Esophagus squamous epithelium (tissue), 5 donors: ENCODE measurements at places on chromosomes 1 and 21. TPM values are rescaled to one million over a fixed set of nuclear protein-coding genes. Genes with fewer than 3 reads are reported as not detected.

The SYT2 gene
- total RNA-seq: not detected

GRCh38 chr1:224481601-224482000 lies 47.0 kb upstream of the WDR26 start:
- no peaks in the 10 kb centered on the region for H3K27me3 ChIP-seq
- H3K4me1 ChIP-seq: no peaks in the 10 kb centered on the region
- DNase-seq: no peak
- peak overlapping the region; percentile 8 for H3K27ac ChIP-seq

DNA sequence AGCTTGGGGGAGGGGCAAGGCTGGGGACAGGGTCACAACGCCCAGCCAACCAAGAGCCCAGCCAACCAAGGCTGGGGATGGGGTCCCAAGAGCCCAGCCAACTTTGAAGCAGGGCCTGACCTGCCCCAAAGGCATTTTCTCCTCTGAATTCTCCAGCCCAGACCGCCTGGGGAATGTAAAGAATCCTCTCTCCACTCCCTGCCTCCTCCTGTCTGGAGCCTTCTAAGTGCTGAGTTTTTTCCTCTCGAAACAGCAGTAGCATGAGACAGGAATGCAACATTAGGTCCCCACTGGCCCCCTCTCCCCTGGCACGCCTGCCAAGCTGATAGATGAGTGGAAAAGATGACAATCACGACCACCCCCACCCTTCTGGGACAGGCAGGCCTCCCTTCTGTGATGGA lies 17.0 kb downstream of the C1orf198 start:
- H3K27me3 ChIP-seq: no peaks in the 10 kb centered on the region
- H3K36me3 ChIP-seq: no peaks in the 10 kb centered on the region
- H3K4me3 ChIP-seq: no peak overlapping the region

- H3K27me3 ChIP-seq: no peaks in the 10 kb centered on the region
- H3K27ac ChIP-seq: no peak overlapping the region
- no peak for DNase-seq
- no peaks in the 10 kb centered on the region for H3K36me3 ChIP-seq
Measured at GRCh38 chr1:168057921-168058320, 78.8 kb downstream of the GPR161 start.

The CFHR4 gene
- total RNA-seq: not detected

DNA sequence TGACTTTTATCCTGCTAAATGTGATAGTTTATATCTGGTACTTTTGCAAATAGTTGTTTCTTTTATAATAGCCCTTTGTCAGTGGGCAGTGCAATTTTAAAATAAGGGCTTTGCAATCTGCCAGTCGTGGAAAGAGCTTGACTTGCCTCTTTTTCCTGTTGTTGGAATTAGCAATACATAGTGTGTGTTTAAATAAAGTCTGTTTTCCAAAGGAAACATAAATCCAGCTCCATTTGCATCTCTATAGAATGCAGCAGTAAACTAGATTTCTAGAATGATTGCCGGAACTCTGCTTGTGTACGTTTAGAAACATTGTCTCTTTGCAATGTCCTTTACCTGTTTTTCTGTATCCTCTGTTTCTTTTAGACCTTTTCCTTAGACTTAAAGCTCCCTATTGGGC lies 33.1 kb downstream of the GABPA start:
- no peaks in the 10 kb centered on the region for H3K27me3 ChIP-seq
- H3K4me1 ChIP-seq: no peaks in the 10 kb centered on the region
- no peak for DNase-seq

DNA sequence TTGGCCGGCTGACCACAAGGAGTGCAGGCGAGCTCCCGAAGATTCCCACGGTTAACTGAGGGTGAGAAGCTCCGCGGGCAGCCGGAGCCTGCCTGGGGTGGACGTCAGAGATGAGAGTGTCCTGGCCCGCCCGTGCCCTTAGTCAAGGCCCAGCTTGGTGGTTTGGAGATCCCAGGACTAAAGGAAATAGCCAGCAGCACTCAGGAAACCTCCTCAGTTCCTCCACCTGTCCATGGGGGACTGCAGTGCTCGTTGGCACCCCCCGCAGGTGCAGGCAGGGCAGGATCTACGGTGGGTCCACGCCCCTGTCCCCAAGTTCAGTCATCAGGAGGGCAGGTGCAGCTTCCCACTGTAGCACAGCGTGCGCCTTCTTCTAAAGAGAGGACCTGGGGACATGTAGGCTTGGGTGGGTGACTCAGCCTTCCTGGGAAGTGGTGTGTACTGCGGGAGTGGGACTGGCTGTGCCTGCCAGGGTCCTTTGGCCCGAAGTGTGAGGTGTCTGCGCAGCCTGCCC lies 32.5 kb downstream of the SLX9 start:
- H3K4me3 ChIP-seq: no peak overlapping the region
- peaks cover 82% of the 10 kb centered on the region for H3K36me3 ChIP-seq
- H3K4me1 ChIP-seq: peaks cover 5% of the 10 kb centered on the region
- DNase-seq: no peak
- no peak overlapping the region for H3K27ac ChIP-seq
- no peaks in the 10 kb centered on the region for H3K27me3 ChIP-seq

DNA sequence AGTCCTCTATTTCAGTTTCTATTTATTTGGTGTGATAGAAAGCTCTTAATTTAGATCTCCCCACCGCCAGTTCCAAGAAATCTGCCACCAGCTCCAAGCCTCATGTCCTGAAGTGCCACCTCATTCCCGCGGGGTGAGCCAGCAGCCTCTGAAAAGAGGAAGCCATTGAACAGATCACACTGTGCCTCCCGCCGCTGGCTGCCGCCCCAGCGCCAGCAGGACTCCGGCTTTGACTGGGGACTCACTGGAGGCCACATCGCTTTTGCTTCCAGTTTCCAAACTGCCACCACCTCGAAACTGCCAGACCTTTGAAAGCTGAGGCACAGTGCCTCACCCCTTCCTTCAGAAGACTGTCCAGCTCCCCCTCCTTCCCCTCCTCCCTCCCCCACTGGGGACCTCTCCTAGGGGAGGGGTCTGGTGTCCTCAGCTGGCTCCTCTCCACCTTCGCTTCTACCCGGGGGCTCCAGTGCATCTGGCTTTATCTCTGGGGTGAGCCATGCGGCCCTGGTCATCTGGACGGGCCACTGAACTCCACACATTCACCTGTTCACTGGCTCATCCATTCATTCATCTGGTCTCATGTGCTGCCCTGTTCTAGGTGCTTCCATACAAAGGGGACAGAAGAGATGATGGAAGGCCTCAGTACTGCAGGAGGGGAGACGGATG lies 58.9 kb downstream of the VPS26C start:
- no peak for DNase-seq
- peaks cover 6% of the 10 kb centered on the region for H3K4me1 ChIP-seq
- peak overlapping the region; percentile 25 for H3K27ac ChIP-seq

GRCh38 chr1:95578462-95578861 lies 344.5 kb downstream of the RWDD3 start:
- DNase-seq: no peak
- no peak overlapping the region for H3K27ac ChIP-seq
- no peak overlapping the region for H3K4me3 ChIP-seq
- H3K27me3 ChIP-seq: no peaks in the 10 kb centered on the region

The CTH gene
- 3.2 TPM for total RNA-seq

The CD52 gene
- 22.1 TPM for total RNA-seq

The SLAMF8 gene
- total RNA-seq: 9.0 TPM

GRCh38 chr1:241470908-241471590 lies 48.5 kb downstream of the FH start:
- no peaks in the 10 kb centered on the region for H3K4me1 ChIP-seq
- no peaks in the 10 kb centered on the region for H3K27me3 ChIP-seq
- no peak for DNase-seq
- H3K4me3 ChIP-seq: no peak overlapping the region

- peaks cover 9% of the 10 kb centered on the region for H3K36me3 ChIP-seq
- no peaks in the 10 kb centered on the region for H3K4me1 ChIP-seq
- no peak overlapping the region for H3K4me3 ChIP-seq
- no peaks in the 10 kb centered on the region for H3K27me3 ChIP-seq
- no peak overlapping the region for H3K27ac ChIP-seq
Measured at GRCh38 chr1:180981596-180982387, 40.9 kb downstream of the STX6 start.

The PGLYRP4 gene
- 15.1 TPM for total RNA-seq

DNA sequence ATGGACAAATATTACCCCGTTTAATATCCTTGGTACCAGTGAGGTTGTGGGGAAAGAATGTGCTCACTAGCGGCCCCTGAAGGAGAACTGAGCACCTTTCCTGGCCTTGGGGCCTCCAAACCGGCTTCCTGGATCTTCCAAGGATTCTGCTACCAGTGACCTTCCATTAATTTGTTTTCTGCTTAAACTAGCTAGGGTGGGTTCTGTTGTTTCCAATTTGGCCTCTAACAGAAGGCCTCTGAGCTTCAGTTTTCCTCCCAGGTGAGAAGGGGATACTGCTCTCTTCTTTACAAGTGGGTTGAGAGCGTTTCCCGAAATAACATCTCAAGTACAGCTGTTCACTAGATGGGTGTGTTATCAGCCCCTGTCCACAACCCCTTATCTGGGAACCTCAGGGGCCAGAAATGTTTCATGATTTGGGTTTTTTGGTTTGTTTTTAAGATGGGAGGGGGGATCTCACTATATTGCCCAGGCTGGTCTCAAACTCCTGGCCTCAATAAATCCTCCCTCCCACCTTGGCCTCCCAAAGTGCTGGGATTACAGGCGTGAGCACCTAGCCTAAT lies 16.9 kb upstream of the IFNGR2 start:
- peaks cover 38% of the 10 kb centered on the region for H3K4me1 ChIP-seq
- no peaks in the 10 kb centered on the region for H3K27me3 ChIP-seq
- H3K36me3 ChIP-seq: no peaks in the 10 kb centered on the region
- DNase-seq: no peak

The NDUFS2 gene
- 77.7 TPM for total RNA-seq

DNA sequence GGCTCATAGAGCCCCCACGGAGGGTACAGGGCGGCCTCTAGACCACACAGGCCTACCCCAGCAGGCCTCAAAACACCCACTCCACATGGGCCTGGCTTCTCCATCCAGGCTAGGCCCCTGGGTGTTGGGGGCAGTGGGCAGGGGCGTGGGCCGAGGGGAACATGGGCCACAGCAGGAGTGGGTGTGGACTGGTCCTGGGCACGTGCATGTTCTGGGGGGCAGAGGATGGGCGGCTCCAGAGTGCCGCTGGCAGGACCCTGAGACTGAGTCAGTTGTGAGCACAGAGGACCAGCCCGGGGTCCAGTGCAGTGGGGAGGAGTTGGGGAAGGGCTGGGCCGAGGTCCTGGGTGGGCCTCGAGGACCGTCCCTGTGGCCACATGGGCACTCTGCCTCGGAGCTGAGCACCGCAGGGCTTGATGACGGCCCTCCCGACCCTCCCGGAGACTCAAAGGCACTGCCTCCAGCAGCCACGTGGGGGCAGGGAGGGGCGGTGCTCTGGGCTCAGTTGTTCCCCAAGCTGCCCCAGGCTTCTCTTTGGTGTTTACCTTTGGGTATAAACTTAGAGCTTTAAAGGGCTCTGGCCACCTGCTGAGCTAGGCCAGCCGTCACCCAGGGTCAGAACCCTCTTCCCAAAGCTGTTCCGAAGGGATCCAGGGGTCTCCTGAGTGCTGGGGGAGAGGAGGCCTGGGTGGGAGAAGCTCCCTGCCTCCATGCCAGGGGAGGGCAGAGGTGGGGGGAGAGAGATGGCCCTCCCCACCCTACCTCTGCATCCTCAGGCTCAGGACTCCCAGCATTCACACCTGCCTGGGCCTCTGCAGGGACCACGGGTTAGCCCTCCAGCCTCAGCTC lies 79.9 kb downstream of the MORN1 start:
- no peak for DNase-seq
- H3K27ac ChIP-seq: peak overlapping the region; percentile 92
- peaks cover 41% of the 10 kb centered on the region for H3K36me3 ChIP-seq
- H3K27me3 ChIP-seq: no peaks in the 10 kb centered on the region

DNA sequence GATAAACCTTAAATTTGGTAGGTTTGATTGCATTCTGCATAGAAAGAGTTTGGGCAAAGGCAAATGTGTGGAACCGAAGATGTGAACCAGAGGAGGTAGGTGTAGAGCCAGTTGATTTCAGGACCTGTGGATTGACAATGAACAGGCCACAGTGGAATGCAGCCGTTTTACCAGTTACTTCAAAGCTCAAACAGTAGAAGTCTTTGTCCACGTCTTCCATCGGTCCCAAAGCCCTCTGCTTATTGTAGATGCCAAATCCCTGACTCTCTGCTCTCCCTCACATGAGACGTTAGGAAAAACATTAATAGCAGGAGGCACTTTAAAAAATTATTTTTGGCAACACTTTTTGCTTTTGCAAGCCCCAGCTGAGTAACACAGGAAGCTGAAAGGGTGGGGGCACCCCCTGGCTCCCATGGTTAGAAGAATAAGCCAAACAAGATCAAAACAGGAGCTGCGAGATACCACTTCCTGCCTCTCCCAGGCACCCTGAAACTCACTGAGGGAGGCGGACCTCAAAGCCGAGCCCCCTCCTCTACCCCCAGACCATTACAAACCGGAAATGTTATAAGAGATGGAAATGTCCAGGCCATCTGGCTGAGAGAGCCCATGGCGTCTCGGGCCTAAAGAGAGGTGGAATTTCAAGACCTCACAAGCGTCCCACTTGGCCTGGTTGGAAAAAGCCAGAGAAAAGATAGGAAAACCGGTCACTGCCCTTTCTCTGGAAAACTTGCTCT lies 13.5 kb downstream of the TRAF3IP3 start:
- H3K27me3 ChIP-seq: no peaks in the 10 kb centered on the region
- H3K36me3 ChIP-seq: no peaks in the 10 kb centered on the region
- peak; percentile 24 for DNase-seq
- H3K4me1 ChIP-seq: peaks cover 13% of the 10 kb centered on the region

GRCh38 chr1:16162163-16162822 lies 6.4 kb upstream of the EPHA2 start:
- H3K4me3 ChIP-seq: peak overlapping the region; percentile 22
- no peaks in the 10 kb centered on the region for H3K27me3 ChIP-seq
- no peaks in the 10 kb centered on the region for H3K36me3 ChIP-seq
- DNase-seq: no peak
- H3K27ac ChIP-seq: no peak overlapping the region

The MROH7 gene
- total RNA-seq: 0.82 TPM

DNA sequence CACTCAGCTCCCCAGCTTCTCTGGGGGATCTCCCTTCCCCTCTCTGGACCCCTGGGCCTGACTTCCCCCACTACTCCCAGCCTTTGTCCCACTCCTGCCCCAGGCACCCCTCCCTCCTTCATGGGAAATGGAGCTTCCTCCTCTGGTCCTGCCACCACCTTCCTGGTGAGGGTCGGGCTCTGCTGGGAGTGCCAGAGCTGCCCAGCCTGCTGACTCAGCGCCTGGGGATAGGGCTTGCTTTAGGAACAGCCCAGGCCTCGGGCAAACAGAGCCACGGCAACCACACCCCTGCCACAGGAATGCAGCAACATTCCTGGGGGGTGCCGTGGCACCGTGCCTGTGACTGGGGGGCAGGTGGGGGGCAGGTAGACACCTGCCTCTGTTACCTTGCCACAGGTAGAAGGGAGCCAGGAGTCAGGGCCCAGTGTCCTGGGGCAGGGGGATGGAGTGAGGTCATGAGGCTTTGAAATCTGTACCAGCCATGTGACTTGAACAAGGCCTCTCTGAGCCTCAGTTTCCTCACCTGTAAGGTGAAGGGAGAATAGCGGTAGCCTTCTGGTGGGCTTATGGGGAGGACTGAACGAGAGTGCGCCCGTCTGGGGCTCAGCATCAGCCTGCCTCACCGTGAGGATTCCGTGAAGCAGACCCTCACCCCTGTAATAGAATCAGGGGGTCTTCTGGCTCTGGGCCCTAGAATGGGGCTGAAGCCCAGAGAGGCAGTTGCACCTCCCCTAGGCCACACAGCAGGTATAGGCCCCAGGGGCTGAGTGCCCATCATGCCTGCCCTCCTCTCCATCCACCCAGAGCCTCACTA lies 17.8 kb upstream of the EPHA2 start:
- no peak for DNase-seq
- H3K36me3 ChIP-seq: no peaks in the 10 kb centered on the region
